SW 1271 (cell line): ENCODE measurements at places on chromosomes 16 and 17.

DNA sequence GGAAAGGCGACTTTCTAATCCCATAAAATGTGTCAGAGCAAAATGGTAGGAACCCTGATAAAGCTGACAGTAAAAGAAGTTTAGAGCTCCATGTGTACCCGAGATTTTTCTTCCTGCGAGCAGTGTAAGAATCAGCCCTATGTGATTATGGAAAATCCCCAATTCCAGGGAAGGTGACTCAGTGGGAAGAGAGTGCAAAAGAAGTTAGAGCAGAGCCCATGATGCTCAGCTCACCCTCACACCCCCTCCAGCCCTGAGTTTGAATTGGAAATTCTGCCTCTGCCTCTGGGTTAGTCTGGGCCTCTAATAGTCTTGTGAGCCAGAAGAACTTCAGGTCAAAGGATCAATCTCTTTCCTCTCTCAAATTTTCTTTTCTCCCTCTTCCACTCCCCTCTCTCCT lies 12.5 kb downstream of the C17orf78 start:
- DNase-seq: no peak

DNA sequence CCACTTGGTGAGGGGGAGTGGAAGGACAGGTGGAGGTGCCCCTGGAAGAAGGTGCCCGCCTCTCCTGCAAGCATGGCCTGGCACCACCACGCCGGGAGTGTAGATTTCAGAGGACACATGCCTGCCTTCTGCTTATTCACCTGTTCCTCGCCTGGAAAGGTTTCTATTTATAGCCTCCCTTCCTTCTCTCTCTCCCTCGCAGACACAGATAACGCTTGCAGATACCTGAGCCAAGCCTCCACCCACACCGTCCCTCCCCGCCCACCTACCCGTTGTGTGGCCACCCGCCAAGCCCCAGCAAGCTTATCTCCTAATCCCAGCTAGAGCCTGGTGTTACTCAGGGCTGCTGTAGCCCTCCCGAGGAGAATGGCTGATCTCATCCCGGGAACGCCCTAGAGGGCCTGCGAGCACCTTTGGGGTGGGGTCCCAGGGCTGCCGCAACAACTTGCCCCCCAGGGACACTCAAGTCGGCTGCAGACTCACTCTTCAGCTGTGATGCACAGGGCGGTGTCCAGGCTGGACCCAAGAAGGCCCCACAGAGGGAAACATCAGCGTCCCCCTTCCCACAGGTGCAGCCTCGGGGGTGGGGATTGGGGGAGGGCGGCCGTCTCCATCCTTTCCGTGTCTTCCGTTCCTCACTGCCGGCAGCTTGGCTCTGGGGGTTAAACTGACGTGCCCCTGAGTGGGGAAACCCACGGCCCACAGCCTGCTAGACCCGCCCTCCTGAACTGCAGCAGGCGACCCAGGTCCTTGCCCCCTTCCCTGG lies 1.9 kb upstream of the SNAI3 start:
- DNase-seq: no peak

- DNase-seq: no peak
Observed at GRCh38 chr17:6521586-6521985, 34.8 kb downstream of the PITPNM3 start.

- peak; percentile 54 for DNase-seq
Observed at GRCh38 chr17:59105852-59106462, 723 bp downstream of the TRIM37 start.

GRCh38 chr17:71068408-71068750 lies 899.0 kb downstream of the KCNJ2 start:
- no peak for DNase-seq

DNA sequence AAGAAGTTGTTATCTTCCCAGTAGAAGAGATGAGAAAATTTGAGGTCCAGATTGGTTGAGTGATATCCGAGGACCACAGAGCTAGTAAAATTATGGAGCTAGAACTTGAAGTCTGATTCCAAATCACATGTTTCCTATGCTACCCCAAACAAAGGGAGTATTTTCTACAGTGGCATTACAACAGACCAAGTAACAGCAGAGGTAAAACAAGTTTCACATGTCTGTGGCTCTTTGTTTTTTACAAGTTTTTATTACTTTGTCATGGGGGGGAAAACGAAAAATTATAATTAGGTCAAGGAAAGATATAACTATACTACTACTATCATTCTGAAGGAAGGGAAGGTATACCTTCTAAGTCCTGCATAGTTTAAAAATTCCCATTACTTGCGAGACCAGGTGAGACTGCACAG lies 49.4 kb downstream of the KANSL1 start:
- no peak for DNase-seq

GRCh38 chr17:58560511-58560910 lies 46.1 kb upstream of the MTMR4 start:
- DNase-seq: no peak

DNA sequence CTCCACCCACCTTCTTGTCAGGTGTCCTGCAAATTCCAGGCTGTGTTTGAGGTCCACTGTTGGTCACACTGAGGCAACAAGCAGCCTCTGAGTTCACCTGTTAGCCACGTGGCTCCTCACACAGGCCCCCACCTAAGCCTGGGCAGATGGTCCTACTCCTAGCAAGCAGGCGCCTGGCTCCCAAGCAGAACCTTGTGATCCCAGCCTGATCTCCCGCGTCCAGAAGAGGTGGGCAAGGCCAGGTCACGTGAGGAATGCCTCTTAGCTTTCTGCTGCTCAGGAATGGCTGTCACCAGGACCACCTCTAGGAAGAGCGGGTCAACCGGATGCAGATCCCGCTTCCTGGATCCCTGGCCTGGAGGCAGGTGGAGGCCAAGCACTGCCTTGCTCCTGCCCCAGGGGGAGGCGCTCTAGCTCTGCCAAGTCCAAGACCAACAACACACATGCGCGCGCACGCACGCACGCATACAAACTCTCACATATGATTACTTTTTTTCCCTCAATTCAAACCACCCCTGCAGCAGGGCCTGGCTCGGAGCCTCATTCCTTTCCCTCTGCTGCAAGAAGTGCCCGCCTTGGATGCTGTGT lies 9.5 kb downstream of the CYB561 start:
- no peak for DNase-seq

GRCh38 chr16:77579351-77579891 lies 142.9 kb upstream of the NUDT7 start:
- DNase-seq: no peak

GRCh38 chr16:29854520-29855100 lies 8.4 kb downstream of the CDIPT start:
- DNase-seq: peak; percentile 21

GRCh38 chr16:80014241-80014939 lies 413.9 kb upstream of the MAF start:
- no peak for DNase-seq

DNA sequence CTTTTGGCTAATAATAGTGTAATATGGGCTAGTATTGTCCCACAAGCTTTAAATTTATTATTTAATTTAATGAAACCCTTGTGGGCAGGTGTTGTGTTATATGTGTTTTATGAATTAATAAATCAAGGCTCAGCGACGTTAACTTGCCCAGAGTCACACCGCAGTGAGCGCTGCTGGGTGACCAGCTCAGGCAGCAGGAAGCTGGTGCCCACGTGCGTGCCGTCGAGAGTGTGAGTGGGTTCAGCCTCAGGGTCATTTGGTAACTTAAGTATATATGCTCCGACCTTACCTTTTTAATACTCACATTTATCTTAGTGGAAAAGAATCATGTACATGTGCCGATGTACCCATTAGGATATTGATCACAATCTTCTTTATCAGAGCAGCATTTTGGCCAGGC lies 137.4 kb upstream of the CHMP6 start:
- no peak for DNase-seq

DNA sequence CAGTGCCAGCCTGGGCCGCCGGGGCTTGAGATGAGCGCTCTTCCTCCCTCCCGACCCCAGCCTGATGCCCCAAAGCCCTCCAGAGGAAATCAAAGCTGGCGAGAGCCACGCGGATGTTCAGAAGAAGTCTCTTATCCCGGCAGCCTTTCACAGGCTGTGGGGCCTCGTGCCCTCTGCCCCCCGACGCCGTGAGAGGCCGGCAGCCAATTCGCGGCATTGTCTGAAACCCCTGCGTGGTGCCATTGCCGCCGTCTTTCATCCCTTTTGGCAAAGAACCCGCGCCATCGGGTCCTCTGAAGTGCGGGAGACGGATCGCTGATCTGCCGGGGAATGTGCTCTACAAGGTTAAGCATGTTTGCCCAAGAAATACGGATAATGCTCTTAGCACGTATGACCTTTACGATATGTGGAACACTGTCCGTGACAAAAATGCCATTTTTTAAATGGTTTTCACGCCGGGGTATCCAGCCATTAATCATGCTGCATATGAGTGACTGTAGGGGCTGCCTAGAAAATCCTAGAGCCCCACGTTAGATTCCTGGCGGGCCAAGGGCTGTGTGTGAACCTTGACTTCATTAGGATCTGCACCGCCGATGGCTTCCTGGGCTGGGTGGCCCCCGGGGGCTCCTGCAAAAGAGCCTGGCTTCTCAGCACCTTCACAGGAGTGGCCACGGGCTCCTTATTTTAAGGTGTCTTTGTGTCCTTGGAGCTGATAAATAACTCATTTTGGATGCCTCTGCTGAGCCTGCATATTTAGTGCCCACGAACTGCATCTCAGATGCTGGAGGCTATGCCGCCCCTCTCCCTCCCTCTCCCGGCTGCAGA lies 165.1 kb upstream of the TNRC6C start:
- DNase-seq: no peak

DNA sequence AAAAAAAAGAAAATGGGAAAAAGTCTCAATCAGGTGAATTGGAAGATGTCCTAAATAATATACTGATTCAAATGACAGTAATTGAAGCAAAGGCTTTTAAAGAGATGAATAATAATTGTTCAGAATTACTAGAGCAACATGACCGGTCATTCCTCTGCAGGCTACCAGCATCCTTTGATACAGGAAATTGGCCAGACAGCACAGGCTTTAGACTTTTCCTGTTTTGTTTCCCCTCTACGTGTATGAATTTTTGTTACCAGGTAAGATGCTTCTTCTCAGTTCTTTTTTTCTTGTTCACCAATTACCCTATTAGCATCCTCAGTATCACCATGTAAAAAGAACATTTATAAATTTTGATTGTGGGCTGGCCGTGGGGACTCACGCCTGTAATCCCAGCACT lies 77.5 kb downstream of the RPGRIP1L start:
- DNase-seq: no peak

GRCh38 chr17:57108671-57109392 lies 23.8 kb downstream of the AKAP1 start:
- DNase-seq: no peak

DNA sequence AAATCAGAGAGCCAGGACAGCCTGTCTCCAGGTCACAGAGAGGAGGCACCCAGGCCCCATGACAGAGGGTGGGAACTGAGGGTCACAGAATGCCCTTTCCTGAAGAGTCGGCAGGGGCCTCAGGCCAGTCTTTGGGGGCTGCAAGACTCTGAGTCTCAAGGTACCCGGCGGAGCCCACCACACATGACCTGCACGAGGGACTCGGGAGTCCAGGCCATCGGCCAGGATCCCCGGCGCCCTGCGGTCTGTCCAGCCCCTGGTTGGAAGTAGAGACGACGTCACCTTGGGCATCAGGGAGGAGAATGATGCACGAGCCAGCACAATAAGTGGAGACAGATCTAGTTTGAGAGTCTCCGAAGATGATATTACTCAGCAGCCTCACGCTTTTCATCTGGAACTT lies 234.7 kb upstream of the SDK2 start:
- no peak for DNase-seq

DNA sequence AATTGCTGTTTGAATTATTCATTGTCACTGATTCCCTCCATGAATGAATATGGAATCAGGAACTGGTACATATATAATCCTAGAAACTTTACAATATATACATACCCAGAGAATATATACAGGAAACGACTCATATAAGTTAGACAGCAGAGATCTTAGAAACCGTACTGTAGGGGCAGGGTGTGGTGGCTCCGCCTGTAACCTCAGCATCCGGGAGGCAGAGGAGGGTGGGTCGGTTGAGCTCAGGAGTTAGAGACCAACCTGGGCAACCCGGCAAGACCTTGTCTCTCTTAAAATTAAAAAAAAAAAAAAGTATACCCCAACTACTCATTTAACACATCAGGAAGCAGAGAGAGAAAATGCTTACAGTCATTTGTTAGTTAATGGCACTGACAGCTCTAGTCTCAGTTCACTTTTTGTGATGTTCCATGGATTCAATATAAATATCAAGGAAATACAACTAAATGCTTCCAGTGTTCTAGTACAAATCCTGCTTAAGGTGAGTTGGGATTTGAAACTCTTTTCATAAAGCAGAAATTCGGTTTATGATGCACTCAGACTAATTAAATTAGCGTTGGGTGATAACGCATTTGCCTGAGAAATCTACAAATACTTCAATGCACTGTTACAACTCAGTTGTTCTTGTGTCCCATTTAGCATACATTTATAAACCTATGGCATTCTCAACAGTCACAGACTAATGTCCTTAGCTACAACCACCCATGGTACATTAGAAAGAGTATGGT lies 5.6 kb downstream of the GLG1 start:
- DNase-seq: no peak

GRCh38 chr16:15605839-15606517 lies 37.0 kb downstream of the MARF1 start:
- no peak for DNase-seq

GRCh38 chr17:15650741-15651582 lies 31.5 kb upstream of the FBXW10B start:
- no peak for DNase-seq

DNA sequence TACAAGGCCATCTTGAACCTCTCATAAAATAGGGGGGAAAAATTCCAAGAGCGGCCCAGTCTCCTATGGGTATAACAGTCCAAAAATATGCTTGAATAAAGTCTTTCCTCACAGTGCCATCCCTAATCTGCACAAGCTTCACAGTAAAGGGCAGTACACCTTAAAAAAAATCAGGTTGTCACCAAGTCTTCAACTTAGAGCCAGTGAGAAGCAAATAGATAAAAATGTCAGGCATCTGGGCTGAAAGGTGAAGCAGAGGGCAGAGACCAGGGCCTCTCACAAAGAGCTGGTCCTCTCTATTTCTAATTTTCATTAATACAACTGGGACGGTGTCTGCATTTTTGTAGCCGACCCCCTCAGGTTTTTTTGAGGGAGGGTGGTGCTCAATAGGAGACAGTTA lies 82.9 kb downstream of the SSH2 start:
- DNase-seq: no peak

DNA sequence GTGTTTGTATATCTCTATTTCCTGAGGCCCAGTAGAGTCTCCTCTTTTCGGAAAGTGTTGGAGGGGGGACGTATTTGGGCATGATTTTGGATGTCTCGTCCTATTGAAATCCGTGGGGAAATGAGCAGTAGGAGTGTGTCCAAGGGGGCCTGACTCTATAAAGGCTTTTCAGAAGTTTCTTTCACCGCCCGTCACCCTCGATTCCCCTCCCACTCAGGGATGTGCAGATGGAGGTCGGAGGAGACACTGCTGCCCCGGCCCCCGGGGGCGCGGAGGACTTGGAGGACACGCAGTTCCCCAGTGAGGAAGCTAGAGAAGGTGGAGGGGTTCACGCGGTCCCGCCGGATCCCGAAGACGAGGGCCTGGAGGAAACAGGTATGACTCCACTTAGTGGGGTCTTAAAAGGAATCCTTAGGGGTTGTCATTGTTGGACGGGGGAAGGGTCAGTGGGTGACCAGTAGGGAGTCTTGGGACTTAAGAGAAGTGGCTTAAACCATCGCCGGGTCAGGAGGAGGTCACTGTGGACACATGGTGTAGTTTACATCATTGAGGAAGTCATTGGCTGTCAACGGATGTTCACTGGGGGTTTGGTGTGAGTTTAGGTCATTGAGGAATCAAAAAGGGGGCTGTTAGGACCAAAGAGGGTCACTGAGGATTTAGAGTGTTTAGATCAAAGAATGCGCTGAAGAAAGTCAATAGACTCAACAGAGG lies 424 bp downstream of the MON1B start:
- DNase-seq: no peak
